ENCODE measurements at places on chromosomes 16 and 17. TPM values are rescaled to one million over a fixed set of nuclear protein-coding genes. Genes with fewer than 3 reads are reported as not detected.

DNA sequence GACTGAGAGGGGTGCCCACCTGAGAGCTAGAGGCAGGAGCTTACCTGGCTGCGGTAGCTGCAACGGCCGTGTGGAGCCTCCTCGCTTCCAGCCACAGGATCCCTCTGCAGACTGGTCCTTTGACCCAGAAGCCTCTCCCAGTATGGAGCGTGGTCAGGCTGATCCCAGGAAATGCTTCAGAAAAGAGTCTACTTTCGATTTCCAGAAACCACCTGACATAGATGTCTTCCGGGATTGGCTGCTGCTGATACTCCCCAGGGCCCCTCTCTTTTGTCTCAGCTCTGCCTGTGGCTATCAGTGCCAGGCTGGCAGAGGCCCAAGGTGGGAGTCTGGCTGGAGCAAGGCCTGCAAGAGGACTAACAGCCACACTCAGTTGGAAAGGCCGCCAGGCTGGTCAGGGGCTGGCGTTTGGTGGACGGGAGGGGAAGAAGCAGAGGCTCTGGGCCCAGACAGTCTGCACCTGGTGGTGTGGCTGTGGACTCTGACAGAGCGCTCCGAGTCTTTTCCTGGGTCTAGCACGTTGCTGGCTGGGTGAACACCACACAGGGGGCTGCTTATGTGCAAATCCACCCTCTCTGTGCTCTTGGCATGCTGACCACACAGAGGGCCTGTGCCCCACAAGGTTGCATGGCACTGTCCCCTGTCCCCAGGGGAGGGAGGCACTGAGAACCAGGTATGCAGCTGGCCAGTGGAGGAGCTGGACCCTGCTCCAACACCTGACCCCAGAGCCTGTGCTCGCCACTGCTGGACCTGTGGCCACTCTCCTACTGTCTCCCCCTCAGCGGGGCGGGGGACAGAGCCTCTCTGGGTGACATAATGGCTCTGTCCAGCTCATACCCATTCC is at the start of gene LGALS3BP:
TSS of gene LGALS3BP (minus strand) at position 144 of the 844 bp plus-strand sequence. CDS start 2,732 bp downstream, outside the sequence.
- H3K36me3 ChIP-seq = no peaks in the 10 kb centered on the region
- H3K27ac ChIP-seq = no peak within 1 kb of the TSS
- H3K27me3 ChIP-seq = no peaks in the 10 kb centered on the region
- peak within 1 kb of the TSS; percentile 64 for H3K4me3 ChIP-seq

DNA sequence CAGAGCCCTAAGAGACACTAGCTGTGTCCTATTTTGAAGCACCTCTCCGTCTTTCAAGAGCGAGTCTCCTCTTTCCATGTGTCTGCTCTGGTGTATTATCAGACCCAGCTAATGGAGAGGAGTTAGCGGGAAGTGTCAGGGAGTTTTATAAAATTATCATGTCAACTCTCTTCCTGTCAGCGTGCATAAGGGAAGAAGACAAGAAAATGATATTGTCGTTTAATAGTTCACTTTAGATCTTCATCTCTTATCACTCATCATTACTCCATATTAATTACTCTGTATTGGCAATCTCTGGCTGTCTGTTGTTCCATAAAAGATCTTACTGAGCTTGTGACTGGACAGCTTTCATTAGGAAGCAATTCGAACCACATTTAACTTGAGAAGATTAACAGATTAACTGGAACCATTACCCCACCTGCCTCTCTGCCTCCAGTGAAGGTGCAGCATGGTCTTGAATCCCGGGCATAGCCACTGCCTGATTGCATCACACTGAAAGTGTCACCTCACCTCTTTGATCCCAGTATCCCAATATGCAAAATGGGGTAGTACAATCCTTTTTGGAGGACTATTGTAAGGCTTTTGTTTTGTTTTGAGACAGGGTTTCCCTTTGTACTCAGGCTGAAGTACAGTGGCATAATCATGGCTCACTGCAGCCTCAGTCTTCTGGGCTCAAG is 121.1 kb downstream of the TMEM114 start:
- DNase-seq = no peak
- H3K4me1 ChIP-seq = no peaks in the 10 kb centered on the region
- H3K27me3 ChIP-seq = no peaks in the 10 kb centered on the region
- H3K36me3 ChIP-seq = no peaks in the 10 kb centered on the region
- H3K4me3 ChIP-seq = no peak overlapping the region

DNA sequence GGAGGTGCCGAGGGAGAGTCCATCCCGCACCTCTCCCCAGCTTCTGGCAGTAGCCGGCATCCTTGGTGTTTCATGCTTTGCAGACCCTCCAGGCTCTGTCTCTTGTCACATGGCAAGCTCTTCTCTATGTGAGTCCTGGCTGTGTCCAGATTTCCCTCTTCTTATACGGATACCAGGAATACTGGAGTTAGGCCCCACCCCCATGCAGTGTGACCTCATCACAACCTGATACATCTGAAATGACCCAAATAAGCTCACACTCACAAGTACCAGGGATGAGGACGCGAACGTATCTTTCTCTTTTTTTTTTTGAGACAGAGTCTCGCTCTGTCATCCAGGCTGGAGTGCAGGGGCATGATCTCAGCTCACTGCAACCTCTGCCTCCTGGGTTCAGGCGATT is 23.3 kb downstream of the TRAP1 start:
- H3K36me3 ChIP-seq = no peaks in the 10 kb centered on the region
- no peaks in the 10 kb centered on the region for H3K27me3 ChIP-seq
- no peak overlapping the region for H3K27ac ChIP-seq
- no peak overlapping the region for H3K4me3 ChIP-seq
- DNase-seq = no peak
- peaks cover 5% of the 10 kb centered on the region for H3K4me1 ChIP-seq

DNA sequence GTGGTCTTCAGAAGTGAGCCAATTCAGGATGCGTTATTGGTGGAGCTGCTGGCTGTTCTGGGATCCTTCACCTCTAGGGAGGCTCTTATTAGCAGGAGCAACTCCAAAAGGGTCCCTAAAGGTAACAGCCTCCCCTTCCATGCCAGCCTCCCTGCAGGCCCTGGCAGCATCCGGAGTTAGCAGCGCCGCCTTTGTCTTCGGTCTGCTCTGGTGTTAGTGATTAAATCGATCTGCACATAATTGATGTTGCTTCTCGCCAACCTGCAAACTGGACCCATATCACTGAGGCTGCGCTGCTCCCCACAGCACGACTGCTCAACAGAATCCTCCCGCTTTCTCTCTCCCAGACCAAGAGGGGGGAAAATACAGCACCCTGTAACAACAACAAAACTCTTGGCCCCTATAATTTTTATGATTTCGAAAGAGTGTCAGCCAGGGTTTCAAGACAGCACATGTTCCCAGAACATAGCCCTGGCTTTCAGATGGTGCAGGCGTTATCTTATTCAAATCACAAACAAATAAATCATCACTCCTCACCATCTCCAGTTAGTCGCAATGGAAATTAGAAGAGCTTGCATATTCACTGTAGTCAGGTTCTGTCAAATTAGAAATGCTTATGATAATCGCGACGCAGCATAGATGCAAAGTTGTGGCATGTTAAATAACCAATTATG is 76.0 kb downstream of the IRX3 start:
- no peaks in the 10 kb centered on the region for H3K27me3 ChIP-seq
- H3K4me1 ChIP-seq = no peaks in the 10 kb centered on the region
- no peaks in the 10 kb centered on the region for H3K36me3 ChIP-seq

DNA sequence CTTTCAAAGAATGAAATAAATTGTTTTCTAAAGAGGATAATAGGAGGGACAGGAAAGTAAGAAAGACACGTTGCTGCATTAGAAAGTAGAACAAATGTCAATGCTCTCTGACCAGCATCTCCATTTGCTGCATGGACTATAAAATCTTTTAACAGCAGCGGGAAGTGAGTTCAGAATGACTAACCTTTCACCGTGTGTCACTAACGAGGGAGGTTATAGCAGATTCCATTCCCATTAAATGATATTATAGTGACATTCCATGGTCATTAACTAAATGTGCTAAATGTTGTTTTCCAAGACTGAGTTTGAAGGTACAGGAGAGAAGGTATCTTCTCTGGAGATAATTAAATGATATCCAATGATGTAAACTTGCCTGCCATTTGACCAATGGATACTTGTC is 127.1 kb upstream of the HS3ST3A1 start:
- no peaks in the 10 kb centered on the region for H3K36me3 ChIP-seq
- DNase-seq = no peak
- H3K27me3 ChIP-seq = no peaks in the 10 kb centered on the region
- no peak overlapping the region for H3K27ac ChIP-seq

DNA sequence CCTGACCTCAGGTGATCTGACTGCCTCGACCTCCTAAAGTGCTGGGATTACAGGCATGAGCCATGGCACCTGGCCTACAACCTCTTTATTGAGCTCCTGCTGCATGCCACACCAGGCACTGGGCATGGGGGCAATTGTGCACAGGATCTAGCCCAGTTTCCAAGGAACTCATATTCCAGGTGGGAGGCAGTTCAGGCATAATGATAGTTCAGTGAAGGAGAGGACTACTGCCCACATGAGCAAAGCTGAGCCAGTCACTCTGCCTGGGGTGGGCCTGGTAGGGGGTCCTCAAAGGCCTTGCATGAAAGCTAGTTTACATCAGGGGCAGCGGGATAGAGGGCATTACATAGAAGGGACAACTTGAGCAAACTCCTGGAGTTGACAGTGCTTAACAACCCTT is 2.6 kb upstream of the HCRT start:
- peaks cover 17% of the 10 kb centered on the region for H3K4me1 ChIP-seq
- DNase-seq = no peak
- no peak overlapping the region for H3K4me3 ChIP-seq
- H3K36me3 ChIP-seq = no peaks in the 10 kb centered on the region
- H3K27ac ChIP-seq = no peak overlapping the region
- no peaks in the 10 kb centered on the region for H3K27me3 ChIP-seq

GRCh38 chr17:4520060-4520893 is 21.6 kb downstream of the SPNS2 start:
- no peak overlapping the region for H3K4me3 ChIP-seq
- H3K27ac ChIP-seq = no peak overlapping the region
- no peak for DNase-seq
- no peaks in the 10 kb centered on the region for H3K36me3 ChIP-seq
- peaks cover 3% of the 10 kb centered on the region for H3K4me1 ChIP-seq
- no peaks in the 10 kb centered on the region for H3K27me3 ChIP-seq

DNA sequence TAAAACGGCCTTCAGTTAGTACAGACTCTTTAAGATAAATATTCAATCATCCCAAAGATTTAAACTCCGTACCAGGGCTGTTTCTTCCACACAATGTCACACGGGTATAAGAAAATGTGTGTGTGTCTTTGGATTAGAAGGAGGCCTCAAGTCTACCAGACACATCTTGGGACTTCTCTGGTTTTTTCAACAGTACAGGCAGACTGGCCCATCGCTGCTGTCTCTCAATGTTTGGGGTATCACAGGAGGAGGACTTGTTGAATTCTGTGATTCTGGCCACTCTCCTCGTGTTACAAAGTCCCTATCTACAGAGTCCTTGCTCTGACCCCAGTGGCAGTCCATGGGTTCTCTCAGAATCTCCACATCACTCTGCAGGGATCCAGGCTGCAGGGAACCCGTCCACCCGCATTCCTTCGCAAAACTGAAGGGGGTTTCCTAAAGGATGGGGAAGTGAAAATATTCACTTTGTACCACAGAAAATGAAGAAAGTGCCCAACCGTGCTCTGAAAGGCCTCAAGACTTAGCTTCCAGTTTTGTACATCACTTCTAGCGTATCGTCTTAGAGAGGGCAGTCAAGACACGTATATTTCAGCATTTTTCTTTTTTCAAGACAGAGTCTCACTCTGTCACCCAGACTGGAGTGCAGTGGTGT is 373.2 kb downstream of the NPIPA8 start:
- no peaks in the 10 kb centered on the region for H3K36me3 ChIP-seq
- no peaks in the 10 kb centered on the region for H3K27me3 ChIP-seq
- H3K27ac ChIP-seq = no peak overlapping the region

Gene RDM1
- not detected for total RNA-seq

Measured in CD4-positive, CD25-positive, alpha-beta regulatory T cell (primary cell).